RWPE2 (cell line): ENCODE measurements at places on chromosomes 1 and 21.

- no peak for DNase-seq
Observed at GRCh38 chr1:39711104-39711965, 20.1 kb upstream of the HPCAL4 start.

GRCh38 chr1:204983136-204983535, 59.9 kb upstream of the CNTN2 start:
- no peak for DNase-seq

DNA sequence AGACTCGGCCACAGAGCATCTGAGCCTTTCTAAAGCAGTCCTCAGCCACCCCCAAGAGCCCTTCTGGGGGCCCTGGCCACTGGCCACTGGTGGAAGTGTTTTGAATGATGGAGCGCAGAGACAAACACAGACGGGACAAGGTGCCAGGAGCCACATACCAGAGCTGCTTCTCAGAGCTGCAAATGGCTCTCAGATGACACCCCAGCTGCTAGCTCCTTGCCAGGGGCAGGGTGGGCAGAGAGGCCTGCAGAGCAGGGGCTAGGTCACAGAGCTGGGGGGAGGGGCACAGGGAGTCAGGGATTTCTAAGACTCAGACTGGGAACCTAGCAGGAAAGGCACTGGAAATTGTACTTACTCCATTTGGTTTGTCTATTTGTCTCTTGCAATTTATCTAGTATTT, 30.4 kb downstream of the KCNN3 start:
- DNase-seq, result no peak

- DNase-seq, result no peak
Observed at GRCh38 chr1:36517011-36517771, 34.5 kb upstream of the CSF3R start.

GRCh38 chr1:84366786-84367185, 31.5 kb upstream of the DNASE2B start:
- no peak for DNase-seq

- DNase-seq, result no peak
Observed at GRCh38 chr1:63730211-63730610, 43.6 kb upstream of the ROR1 start.

- DNase-seq, result no peak
Observed at GRCh38 chr21:38424305-38425019, 73.8 kb downstream of the ERG start.

- DNase-seq, result no peak
Observed at GRCh38 chr1:147579934-147580537, 38.7 kb downstream of the BCL9 start.

GRCh38 chr1:91693557-91693956, 192.4 kb downstream of the TGFBR3 start:
- DNase-seq, result no peak

DNA sequence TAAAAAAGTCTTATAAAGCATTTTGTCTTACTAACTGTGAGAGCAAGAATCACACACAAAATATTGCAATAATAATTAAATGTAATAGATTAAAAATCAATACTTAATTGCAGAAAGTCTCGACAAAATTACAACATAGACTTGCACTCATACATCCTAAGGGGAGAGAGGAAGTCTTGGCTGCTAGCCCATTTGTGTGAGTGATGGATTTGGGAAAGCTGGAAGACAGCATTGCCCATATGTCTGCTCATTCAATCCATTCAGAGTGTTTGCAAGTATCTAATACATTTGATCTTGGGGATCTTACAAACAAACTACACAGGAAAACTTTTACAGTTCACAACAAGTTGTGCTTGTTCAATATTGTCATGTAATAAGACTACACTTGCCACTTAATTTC, 140.5 kb downstream of the COL11A1 start:
- no peak for DNase-seq

DNA sequence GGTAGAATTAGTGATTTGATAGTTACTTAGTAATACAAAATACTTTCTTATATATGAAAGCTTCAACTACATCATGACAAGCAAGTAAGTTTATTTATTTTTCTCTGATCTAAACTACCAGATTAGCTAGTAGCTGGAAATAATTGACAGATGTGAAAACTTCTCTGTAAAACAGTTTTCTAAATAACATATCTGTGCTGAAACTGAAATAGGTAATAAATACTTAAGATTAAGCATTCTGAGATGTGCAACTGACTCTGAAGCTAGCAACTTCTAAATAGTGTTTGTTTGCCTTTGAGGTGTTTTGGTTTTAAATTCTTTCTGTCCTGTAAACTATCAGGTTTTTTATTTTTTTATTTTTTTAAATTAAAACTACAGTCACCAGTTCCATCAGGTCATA, 18.5 kb upstream of the LHX8 start:
- DNase-seq, result no peak

- no peak for DNase-seq
Observed at GRCh38 chr1:153698923-153699714, 20.6 kb downstream of the NPR1 start.

DNA sequence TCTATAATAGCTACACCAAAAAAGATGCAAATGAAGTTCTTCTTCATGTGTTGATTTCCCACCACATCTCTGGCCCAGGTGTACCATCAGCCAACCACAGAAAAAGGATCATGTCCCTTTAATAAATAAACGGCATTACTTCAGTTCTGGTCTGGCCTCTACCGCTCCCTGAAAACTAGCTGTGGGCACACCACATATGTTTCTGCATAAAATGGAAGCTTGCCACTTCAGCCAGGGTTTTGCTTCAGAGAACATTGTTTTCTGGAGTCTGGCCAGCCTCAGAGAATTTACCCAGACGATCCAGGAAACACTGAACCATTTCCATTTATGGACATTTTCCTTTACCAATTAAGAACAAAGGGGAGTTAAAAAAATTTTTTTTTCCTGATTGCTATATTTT, 5.8 kb upstream of the LAMC2 start:
- DNase-seq, result no peak

- no peak for DNase-seq
Observed at GRCh38 chr1:212675675-212676074, 24.0 kb downstream of the BATF3 start.

GRCh38 chr1:175137369-175137768, 55.2 kb downstream of the KIAA0040 start:
- no peak for DNase-seq

DNA sequence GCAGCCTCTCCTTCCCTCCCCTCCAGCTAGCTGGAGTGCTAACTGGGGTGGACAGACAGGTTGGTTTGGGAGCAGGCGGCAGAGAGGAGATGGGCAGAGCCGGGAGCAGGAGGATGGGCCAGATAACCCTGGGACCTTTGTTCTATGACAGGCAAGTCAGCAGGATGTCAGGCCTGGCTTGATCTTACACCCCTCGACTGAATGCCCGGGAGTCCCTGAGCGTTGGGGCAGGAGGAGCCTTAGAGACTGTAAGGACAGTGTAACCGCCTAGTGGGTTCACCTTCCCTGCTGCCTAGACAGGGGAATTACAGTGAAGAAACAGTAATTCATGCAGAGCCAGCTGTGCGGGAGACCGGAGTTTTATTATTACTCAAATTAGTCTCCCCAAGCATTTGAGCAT, 60.2 kb downstream of the MDM4 start:
- no peak for DNase-seq
